ENCODE measurements at places on chromosomes 5 and 9.
A peak's percentile ranks its signal among the peaks of the same experiment; 100 is the strongest.

GRCh38 chr5:54795284-54795683, 190.1 kb downstream of the ESM1 start:
- no peak for DNase-seq

DNA sequence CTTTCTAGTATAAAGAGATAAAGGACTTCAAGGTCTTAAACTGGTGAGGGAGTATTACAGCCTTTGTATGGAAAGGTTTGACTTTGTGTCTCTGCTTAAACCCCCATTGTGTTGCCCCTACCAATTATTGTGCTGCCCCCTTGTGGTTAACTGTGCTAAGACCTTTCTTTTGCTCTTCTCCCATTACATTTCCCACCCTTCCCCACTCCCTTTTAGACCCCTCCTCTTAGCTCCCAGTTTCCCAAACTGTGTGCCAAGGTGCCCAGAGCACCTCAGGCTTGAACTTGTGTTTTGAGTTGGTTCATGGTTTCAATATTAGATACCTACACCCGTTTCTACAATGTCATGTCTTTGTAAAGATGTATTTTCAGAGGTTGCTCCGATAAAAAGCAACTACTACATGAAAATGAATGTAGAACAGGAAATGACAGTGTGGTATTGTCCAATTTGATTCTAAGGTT, 2.9 kb downstream of the JAK2 start:
- DNase-seq = peak; percentile 60

DNA sequence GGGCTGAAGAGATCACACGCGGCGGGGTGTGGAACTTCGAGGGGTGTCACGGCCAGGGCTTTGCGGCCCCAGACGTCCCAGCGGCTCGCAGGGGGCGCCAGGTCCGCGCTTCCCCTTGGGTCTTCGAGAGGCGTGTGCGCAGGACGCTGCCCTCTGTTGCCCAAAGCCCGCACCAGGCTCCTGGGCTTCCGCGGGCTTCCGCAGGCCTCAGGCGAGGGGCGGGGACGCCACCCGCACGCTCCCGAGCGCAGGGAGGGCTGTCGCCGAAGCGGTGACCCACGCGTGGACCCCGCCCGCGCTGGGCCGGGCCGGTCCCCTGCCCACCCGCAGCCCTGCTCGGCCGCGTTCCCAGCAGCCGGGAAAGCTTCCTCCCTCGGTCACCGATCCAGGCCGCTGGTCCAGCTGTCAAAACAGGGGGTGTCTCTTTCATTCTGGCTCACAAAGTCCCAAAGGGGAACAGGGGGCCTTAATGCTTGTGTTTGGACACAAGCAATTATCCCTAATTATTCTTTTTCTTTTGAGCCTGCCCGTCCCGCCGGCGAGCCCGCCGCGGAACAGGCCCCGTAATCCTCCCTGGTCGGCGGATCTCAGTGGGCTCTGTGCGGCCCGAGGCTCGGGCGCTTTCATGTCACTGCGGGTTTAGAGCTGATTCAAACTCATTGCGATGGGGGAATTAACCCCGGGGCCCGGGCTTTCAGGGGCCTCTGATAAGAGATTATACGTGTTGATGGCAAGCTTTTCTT, 60.6 kb downstream of the TMEM174 start:
- no peak for DNase-seq

GRCh38 chr9:4030751-4031150, 269.1 kb downstream of the GLIS3 start:
- no peak for DNase-seq

GRCh38 chr5:172733131-172733973, 37.6 kb downstream of the DUSP1 start:
- DNase-seq = no peak

DNA sequence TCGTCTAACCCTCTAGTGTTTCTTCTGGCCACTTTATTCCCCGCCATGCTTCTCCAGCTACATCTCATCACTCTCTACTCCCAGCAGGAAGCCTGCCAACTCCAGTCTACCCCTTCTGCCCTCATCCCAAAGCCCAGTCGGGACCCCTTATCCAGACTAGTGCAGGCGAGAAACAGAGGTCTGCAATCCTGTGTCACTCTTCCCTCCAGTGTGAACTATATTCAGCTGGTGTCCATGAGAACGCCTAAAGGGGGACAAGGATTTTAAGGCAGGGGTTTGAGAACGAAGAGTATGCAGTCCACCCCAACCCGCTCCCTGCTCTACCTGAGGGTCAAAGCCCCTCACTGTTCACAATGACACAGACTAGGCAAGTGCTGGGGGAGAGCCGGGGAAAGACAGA, 41.7 kb upstream of the GABRP start:
- DNase-seq = no peak

DNA sequence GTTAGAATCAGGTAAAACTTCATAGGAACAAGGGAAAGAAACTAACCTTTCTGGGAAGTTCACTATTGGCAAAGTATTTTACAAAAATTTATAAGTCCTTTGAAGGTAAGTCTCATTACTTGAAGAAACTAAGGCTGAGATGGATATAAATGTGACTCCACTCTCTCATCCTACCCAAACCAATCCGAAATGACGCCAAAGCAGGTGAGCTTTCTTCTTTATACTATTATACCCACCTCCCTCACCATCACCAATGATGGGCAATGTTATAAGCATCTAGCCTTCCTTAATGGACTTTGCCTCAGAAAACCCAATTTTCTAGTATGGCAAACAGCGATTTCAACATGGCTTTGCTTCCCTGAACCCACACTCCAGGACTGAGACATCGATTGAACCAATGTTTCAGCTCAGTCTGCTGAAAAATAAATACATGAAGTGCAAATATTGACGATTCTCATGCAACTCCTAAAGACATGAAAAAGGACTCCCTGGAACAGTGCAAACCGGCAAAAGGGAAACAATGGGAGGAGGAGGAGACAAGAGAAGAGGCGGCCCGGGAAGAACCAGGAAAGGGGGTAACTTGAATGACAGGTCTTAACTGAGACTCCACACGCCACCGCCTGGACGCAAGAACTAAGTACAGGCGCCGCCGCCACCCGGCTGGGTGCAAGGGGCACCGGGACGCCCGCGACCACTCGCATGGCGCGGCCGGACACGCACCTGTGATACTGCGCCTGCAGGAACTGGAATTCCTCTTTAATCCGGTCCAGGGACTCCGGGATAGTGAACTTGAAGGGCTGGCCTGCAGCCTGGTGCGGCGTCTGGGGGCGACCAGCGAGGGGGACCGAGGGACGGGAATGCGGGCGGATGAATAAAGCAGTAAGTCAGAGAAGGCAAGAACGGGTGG, 2.5 kb downstream of the TLE1 start:
- DNase-seq = peak; percentile 64

GRCh38 chr9:2816476-2817141, 27.3 kb downstream of the PUM3 start:
- DNase-seq = no peak

GRCh38 chr5:67021962-67022361, 174.6 kb downstream of the CD180 start:
- no peak for DNase-seq

- no peak for DNase-seq
Measured at GRCh38 chr5:174919351-174919750, 195.0 kb downstream of the MSX2 start.

- no peak for DNase-seq
Measured at GRCh38 chr9:110106661-110107060, 101.3 kb downstream of the C9orf152 start.

GRCh38 chr5:158061451-158061850, 202.5 kb upstream of the CLINT1 start:
- no peak for DNase-seq

DNA sequence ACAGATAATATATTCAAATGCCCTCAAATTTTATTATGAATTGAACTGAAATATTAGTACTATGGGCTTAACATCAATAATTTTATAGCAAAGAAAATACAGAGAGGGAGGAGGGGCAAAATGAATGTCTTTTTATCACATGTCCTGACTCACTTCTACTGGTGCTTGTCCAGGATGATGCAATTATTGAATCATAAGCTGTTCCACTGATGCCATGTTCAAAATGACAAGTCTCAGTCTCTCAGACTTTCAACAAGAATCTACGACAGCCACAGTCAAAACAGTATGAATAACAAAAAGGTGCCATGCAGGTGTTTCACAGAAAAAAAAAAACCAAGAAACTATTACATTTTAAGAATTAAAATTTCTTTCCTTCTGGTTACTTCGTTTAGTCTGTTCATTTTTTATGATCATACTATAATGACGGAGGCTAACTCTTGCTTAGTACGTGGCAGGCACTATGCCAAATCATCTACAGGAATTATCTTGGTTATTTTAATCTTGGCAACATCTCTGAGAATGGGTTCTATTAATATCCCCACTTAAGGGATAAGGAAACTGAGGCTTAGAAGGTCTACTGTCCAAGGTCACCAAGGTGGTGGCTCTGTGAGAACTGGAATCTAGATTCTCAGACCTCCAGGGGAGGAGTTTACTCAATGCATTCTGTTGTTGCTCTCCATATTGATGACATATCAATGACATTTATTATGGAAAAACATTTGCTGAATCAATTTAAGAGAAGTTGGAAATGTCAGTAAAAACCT, 61.5 kb downstream of the NR3C1 start:
- no peak for DNase-seq

DNA sequence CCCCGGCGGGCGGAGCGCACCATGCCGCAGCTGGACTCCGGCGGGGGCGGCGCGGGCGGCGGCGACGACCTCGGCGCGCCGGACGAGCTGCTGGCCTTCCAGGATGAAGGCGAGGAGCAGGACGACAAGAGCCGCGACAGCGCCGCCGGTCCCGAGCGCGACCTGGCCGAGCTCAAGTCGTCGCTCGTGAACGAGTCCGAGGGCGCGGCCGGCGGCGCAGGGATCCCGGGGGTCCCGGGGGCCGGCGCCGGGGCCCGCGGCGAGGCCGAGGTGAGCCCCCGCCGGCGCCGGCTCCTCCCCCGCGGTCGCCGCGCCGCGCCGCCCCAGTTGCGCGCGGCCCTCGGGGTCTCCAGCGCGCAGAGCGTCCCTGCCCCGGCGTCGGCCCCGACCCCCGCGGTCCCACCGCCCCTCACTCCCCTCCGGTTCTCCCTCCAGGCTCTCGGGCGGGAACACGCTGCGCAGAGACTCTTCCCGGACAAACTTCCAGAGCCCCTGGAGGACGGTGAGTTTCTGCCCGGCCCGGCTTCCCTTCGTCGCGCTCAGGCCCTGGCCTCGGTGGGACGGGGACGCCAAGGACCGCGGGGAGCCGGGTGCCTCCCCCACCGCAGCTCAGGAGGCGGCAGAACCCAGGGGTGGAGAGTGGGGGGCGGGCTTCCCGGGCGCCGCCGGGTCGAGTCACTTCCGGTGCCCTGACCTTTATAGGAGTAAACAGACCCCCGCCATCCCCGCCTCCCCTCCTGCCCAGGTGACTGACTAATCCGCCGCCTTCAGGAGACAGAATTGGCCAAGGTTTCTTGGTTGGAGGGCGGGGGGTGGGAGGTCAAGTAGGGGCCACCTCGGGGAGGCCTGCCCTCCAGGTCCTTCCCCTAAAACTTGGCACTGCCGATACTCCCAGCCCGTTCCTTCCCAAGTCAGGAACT, 665 bp downstream of the TCF7 start:
- no peak for DNase-seq

GRCh38 chr5:161720460-161720859, 34.9 kb downstream of the GABRA6 start:
- no peak for DNase-seq

DNA sequence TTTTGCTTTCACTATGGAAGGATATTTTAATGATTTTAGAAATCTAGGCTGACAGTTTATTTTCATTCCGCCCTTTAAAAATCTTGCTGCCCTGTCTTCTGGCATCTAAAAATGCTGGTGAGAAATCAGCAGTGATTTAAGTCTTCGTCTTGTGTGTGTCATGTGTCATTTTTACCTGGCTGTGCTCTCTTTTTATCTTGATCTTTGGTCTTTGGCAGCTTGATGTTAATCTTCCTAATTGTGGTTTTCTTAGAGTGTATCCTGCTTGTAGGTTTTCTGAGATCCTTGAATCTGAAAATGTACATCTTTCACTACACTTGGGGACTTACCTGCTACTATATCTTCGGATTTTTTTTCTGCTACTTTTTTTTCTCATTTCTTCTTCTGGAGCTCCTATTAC, 11.9 kb upstream of the LPCAT1 start:
- no peak for DNase-seq

- DNase-seq = no peak
Measured at GRCh38 chr5:129899454-129899853, 4.8 kb upstream of the CHSY3 start.

GRCh38 chr5:116442931-116443551, 131.6 kb downstream of the SEMA6A start:
- DNase-seq = no peak

All from NCI-H1436 (cell line).